ENCODE measurements at places on chromosomes 7 and 10.
A peak's percentile ranks its signal among the peaks of the same experiment; 100 is the strongest.

DNA sequence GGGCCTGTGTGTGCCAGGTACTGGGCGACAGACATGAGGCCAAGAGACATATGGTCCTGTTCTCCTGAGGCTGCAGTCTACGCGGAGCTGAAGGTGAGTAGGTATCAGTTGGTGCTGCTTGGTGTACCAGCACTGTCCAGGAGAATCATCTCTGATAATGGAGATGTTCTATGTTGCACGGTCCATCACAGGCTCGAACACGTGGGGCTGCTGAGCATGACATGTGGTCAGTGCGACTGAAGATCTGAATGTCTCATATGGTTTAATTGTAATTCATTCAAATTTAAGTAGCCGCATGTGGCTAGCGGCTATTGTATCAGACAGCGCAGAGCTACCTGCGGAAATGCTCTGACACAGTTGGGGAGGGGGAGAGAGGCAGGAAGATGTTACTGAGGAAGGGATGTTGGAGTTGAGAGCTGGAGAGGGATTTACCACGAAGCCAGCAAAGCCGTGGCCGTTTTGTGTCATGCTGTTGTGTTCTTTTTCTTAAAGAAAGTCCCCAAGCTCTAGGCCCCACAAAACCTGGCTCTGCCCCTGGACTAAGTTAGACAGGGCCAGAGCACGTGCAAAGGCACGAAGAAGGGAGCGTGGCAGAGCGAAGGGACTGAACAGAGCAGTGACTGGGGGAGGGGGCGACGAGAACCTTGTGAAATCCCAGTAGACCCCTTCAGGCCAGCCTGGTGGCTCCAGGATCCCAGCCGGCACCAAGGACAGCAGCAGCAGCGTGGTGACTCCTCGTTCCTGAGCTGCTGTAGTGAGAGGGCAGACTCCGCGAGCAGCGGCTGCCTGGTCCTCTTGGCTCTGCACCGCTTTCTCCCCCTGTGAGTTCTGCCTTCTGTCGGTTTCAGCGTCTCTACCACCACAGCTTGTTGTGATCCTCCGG lies 20.0 kb downstream of the SMKR1 start:
- DNase-seq: no peak

GRCh38 chr7:47248797-47249196 lies 333.1 kb downstream of the TNS3 start:
- no peak for DNase-seq

GRCh38 chr7:151813445-151813844 lies 63.5 kb downstream of the PRKAG2 start:
- DNase-seq: no peak

GRCh38 chr10:110005719-110006118 lies 2.1 kb upstream of the ADD3 start:
- DNase-seq: no peak

GRCh38 chr7:112726076-112726475 lies 64.1 kb downstream of the TMEM168 start:
- no peak for DNase-seq

- no peak for DNase-seq
These were observed 32.3 kb upstream of the SLC16A12 start for GRCh38 chr10:89567576-89568245.

DNA sequence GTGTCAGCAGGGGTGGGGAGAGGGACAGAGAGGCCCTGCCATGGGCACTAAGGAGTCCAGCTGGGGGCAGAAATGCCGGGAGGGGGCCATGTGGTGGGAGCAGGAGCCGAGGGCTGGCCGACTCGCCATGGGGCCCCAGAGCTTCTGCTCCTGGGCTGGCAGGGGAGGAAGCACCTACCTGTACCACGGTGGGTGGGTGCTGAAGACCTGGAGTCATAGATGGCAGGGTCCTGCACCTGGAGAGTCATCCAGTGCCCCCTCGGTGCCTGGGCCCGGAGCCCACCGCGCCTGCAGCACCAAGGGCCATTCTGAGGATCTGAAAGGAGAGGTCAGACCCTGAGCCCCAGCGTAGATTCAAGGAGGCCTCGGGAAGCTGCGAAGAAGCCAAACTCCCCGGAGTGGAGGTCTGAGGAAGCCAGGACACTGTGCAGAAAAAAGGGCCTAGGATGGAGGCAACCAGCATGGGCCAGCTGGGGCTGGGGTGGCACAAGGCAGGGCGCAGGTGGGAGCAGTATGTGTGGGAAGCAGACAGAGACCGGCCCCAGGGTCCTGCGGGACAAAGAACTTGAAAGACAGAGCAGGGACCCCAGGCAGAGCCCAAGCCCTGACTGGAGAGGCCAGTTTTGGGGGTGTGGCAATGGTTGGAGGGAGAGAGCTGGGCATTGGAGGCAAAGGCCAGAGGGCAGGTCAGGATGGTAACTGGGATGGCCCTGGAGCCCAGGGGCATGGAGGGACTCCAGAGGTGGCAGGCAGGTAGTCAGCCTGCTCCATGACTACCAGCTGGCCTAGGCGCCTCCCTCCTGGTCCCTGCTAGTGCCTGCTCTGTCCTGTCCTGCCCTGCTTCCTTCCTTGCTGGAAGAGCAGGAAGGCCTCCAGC lies 26.7 kb upstream of the SMARCD3 start:
- no peak for DNase-seq

DNA sequence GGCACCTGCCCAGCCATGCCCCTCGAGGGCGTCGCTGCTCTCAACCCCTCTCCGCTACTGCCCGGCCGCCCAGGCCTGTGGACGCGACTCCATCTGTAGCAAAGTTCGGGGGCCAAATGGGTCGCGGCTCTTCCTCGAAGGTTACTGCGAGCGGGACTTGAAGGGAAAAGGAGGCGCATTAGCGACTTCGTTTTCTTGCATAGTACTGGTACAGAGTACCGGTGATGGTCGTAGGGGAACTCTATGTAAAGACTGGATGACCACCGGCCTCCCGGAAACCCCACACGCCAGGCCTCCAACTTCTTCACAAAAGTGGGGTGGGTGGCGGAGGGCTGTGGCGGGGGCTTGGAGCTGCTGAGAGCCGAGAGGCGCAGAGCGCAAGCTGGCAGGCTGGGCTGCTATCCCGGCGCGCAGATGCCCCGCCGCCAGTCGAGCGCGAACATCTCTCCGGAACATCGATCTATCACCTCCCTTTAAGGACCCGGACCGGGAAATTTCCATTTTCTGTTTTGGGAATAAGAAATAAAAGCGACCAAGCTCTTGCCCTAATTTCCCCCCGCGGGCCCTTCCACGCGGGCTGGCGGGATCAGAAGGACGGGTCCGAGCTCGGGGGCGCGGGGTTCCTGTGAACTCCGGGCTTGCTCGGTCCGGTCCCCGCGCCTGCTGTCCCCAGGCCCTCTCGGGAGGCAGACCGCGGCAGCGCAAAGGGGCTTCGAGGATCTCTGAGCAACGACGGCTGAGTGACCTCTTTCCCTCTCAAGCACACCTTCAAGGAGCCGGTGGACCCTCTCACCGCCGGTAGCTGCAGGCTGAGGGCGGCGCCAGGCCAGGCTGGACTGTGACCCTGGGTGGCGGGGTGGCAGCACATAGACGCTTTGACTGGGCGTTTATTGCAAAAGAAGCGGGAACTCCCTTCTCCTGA lies 12.2 kb upstream of the FEZF1 start:
- no peak for DNase-seq

DNA sequence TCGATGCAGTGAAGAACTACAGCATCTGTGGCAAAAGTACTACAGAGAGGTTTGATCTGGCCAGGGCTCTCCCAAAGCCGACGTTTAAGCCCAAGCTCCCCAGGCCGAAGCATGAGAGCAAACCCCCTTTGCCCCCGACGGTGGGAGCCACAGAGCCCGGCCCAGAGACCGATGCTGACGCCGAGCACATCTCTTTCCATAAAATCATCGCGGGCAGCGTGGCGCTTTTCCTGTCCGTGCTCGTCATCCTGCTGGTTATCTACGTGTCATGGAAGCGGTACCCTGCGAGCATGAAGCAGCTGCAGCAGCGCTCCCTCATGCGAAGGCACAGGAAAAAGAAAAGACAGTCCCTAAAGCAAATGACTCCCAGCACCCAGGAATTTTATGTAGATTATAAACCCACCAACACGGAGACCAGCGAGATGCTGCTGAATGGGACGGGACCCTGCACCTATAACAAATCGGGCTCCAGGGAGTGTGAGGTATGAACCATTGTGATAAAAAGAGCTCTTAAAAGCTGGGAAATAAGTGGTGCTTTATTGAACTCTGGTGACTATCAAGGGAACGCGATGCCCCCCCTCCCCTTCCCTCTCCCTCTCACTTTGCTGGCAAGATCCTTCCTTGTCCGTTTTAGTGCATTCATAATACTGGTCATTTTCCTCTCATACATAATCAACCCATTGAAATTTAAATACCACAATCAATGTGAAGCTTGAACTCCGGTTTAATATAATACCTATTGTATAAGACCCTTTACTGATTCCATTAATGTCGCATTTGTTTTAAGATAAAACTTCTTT lies 2.3 kb downstream of the LRRTM3 start:
- DNase-seq: no peak

DNA sequence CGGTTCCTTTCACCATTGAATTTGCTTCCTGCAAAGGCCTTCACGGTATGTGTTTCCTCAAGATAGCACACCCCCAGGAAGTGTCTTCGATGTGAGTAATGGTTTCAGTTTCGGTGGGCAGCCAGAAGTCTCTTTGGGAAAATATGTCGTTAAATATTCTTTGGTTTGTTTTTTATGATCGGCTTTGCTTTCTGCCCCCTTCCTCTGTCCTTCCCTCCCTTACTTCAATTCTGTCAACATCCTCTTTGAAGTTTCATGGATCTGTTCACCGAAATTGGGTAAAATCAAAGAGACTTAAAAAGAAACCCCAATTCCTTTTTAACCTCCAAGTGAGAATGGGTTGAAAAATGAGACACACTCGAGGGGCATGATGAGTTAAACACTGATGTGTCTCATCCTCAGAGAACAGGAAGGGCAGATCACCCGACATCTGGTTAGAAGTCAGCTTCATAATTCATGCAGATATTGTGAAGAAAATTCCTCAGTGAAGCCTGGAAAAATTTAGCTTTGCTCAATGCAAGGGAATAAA lies 170.8 kb upstream of the HABP2 start:
- no peak for DNase-seq

DNA sequence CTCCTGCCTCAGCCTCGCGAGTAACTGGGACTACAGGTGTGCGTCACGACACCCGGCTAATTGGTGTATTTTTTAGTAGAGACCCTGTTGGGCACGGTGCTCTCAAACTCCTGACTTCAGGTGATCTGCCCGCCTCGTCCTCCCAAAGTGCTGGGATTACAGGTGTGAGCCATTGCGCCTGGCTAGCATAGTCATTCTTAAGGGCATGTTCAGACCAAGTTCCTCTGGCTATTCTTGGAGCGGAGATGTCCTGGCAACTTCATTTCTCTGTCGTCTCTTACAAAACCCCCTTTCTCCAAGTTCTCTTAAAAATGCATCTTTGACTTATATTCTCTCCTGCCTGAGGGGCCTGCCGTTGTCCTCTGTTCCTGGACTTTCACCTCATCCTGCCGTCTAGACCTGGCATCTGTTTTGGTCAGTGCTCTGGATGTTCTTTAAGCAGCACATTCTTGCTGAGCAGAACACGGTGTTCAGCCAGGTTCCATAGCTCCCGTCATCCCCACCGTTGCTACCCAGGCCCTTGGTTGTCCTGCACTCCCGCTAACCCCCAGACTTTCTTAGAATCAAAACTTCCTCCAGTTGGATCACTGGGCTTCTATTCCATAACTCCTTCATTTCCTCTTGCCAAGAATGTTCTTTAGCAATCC lies 509.9 kb upstream of the GALNT17 start:
- DNase-seq: no peak

DNA sequence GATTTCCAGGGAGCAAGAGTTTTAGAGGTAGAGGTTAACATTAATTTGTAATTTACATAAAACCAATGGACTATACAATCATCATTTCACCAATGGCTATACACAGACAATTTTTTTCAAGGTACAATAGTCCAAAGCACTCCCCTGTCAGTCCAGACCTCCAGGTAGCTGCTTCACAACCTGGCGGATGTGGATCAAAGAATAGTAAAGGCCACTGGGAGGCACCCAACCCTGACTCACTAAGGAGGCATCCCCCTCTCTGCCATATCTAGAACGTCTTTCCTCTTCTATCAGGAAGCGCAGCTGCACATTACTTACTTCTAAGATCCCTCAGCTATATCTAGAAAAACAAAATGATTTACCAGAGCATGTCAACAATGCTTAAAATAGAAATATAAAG lies 217.7 kb upstream of the AOAH start:
- no peak for DNase-seq

- DNase-seq: no peak
These were observed 199.1 kb upstream of the PRKCQ start for GRCh38 chr10:6778992-6779701.

DNA sequence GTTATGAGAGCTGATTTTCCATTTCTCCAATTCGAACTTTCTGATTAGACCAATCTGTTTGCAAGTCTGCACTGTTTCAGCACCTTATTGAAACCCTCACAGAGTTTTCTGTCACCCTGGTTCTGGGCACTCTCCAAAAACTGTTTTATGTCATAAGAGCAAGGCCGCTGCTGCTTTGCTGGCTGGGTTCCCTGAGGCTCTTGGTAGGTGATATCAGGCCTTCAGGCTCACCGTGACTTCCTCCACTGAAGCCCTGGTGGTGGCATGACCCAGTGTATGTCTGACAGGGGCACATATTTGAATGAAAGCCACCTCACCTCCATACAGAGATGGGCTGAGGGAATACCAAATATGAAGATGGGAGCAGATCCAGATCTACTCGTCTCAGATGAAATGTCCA lies 8.3 kb downstream of the RABGEF1 start:
- DNase-seq: no peak

GRCh38 chr10:32318476-32318896 lies 28.5 kb downstream of the EPC1 start:
- no peak for DNase-seq

DNA sequence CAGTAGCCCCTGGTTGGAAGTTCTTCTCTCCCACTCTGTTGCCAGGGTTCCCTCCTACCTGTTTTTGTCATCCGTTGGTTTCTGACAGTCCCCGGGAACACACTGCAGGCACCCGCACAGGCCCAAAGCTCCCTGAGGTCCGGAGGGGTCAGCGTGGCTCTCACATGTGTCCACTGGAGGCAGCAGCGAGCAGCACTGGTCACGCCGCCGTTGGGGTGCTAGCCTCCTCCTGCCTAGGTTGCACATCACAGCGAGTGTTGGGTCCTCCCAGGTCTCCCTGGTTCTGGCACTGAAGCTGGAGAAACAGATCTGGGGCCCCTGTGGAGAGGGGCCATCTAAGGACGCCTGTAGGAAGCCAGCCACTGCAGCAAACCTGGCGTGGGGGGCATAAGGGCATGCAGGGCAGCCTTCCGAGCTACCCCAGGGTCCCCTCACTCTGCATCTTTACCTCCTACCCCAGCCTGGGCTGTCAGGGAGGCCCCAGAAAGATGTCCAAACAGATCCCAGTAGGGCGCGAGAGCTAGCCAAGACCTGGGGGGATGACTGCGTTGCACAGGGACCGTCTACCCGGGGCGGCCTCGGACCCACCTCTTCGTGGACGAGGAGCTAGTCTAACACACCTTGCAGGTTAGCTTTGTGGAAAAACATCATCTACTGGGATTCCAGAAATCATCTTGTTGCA lies 28.9 kb downstream of the LRRC27 start:
- no peak for DNase-seq

- DNase-seq: no peak
These were observed 138.7 kb upstream of the PCLO start for GRCh38 chr7:83301416-83301815.

- DNase-seq: peak; percentile 17
These were observed 25.4 kb upstream of the ELN start for GRCh38 chr7:74002474-74003017.

- no peak for DNase-seq
These were observed 1.3 kb upstream of the UNC5B start for GRCh38 chr10:71211053-71211452.

Data from activated effector memory CD4-positive, alpha-beta T cell treated with Interleukin-2 at 50 U/mL for 16 hours (primary cell).